GM23338 (cell line): ENCODE measurements at places on chromosomes 7 and 10.

DNA sequence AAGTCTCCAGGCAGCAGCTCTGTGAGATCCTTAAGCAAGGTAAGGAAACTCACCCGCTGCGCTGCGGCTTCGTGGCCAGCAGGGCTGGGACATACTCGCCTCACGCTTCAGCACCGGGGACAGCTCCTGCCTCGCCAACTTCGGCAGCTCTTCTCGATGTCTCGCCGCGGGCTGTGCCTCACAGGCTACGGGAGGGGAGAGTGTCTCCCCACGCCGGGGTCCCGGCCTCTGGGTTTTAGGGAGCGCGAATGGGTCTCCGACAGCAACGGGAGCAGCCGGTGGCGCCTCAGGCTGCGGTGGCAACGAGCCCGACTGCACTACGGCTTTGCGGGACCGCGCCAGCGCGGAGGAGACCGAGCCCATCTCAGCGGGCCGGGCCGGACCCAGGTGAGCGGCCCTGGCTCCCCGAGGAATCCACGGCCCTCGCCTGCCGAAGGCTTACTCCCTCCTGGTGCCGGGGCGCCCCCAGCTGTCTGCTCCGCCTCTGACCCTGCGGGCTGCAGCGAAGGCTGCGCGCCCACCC lies 62.4 kb downstream of the LSM5 start:
- DNase-seq: peak; percentile 99

- peak; percentile 9 for DNase-seq
Observed at GRCh38 chr7:131244259-131244852, 83.3 kb upstream of the MKLN1 start.

DNA sequence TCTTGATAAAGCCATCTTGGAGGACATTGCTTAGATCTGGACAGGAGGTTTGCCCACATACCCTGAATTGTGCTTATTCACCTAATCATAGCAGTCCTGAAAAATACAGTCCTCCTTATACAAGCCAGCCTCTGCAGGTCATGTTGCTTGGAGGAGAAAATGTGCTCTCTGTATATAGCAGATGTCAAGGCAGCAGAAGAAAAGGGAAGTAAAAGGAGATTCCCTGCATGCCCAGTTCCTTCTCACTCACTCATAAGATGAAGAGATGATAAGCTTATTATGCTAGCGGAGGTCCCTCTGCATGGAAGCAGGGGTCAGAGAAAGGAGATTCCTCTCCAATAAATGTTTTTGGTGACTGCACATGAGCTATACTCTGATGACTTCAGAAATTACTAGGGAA lies 458.8 kb upstream of the ZMIZ1 start:
- DNase-seq: no peak

GRCh38 chr7:48832303-48832845 lies 92.0 kb upstream of the CDC14C start:
- DNase-seq: no peak

- no peak for DNase-seq
Observed at GRCh38 chr10:85666102-85666501, 700.5 kb downstream of the GRID1 start.

- no peak for DNase-seq
Observed at GRCh38 chr7:85217085-85217484, 30.2 kb upstream of the SEMA3D start.

GRCh38 chr7:50754684-50755083 lies 28.0 kb downstream of the GRB10 start:
- no peak for DNase-seq

GRCh38 chr7:137073571-137074325 lies 205.3 kb downstream of the CHRM2 start:
- DNase-seq: no peak

- no peak for DNase-seq
Observed at GRCh38 chr7:12294701-12295100, 83.6 kb downstream of the TMEM106B start.

DNA sequence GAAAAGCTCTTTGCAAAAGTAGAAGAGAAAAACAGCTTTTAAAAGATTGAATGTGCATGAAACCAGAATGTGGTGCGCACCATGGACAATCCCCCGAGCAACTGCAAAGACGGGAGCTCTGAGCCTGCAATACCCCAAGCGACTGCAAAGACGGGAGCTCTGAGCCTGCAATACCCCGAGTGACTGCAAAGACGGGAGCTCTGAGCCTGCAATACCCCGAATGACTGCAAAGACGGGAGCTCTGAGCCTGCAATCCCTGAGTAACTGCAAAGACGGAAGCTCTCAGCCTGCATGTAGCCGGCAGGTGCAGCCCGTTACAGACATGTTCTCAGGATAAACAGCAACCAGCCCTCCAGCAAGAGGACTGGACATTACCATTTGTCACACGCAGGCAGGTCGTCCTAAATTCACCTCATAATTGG lies 6.2 kb downstream of the ZNF775 start:
- no peak for DNase-seq

DNA sequence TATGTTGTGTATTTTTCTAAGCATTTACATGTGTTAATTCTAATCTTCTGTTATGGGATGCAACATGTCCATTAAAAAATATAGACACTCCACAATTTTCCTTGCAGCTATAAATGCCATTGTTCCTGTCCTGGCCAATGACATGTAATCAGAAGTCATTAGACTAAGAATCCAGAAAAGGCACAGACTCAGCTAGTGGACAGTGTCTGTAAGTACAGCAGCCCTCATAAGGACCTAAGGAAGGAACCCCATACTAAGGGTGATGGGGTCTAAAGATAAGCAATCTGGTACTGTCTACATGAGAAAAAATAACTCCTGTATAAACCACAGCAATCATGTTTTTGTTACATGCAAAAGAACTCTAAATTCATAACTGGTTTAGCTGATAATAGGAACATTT lies 115.9 kb downstream of the GPR85 start:
- DNase-seq: no peak

GRCh38 chr7:45447296-45447695 lies 126.9 kb upstream of the ADCY1 start:
- no peak for DNase-seq

DNA sequence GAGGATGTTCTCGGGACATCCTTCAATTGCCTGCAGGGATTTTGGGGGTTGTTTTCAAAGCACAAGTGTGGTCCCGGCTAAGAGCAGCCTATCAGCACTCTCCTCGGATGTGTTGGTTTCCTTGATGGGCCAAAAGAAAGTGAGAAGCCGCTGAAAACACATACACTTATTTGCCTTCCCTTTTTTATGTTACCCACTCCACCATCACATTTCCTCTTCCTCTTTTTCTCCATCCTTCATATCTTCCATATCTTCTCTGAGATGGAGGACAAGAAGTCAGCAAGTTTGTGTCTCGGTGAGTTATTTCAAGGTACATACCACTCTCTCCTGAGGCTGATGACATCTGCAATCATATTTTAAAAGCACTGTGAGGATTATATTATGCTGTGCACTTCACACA lies 64.0 kb downstream of the ZNF33B start:
- DNase-seq: no peak

DNA sequence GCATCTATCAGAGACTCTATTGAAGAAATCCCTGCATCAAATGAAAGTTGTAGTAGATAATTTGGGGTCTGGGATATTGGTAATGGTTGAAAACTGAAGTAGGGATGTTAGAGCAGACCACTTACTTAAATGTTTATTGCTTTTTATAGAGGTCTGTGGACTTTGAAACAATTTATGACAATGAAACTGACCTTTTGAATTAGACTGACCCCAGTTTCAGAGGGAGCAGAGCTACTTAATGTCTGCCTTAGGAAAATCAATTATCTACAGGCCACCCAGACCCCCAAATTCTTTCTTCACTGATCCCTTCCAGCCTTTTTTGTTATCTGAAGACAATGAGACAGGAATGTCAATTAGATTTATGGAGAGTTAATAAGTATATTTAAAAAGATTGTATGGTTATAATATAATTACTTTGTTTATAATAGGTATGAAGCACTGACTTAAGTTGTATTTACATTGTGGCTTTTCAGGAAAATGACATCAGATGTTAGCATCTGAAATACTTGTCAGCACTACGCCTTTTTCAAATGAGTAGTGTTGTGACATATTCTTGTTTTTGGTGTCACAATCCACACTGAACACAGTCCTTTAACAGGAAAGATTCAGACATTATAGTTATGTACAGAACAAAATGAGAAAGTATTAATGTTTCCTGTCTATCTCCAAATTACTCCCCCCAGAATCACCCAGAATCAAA lies 13.9 kb downstream of the MGAM2 start:
- DNase-seq: no peak

GRCh38 chr10:88129013-88129412 lies 265.6 kb downstream of the PTEN start:
- no peak for DNase-seq

DNA sequence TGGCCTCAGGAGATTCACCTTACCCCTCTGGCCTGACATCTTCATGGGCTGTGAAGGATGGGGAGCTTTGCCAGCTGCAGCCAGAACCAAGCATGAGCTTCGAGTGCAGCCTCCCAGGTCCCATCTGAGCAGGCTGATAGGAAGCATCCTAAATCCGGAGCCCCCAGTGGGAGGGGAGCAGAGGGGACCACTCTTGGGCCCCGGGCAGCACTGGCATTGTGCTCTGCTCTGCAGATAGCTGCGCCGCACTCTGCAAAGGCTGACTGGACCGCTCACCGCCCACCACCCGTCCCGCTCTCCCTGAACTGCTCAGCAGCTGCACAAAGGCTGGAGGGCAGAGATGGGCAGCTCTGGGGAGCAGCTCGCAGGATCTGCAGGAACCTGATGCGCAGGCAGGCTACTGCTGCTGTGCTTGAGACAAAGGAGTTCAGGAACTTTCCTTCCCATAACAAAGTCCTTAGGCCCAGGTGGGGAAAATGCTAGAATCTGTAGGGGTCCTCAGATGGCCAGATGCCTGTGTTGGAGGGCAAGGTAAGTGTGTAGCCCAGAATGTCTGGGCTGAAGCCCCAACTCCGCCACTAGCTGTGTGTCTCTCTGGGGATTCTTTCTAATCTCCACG lies 51.8 kb downstream of the ARHGAP22 start:
- DNase-seq: no peak

- peak; percentile 8 for DNase-seq
Observed at GRCh38 chr10:36362257-36362656, 720.2 kb upstream of the FZD8 start.

DNA sequence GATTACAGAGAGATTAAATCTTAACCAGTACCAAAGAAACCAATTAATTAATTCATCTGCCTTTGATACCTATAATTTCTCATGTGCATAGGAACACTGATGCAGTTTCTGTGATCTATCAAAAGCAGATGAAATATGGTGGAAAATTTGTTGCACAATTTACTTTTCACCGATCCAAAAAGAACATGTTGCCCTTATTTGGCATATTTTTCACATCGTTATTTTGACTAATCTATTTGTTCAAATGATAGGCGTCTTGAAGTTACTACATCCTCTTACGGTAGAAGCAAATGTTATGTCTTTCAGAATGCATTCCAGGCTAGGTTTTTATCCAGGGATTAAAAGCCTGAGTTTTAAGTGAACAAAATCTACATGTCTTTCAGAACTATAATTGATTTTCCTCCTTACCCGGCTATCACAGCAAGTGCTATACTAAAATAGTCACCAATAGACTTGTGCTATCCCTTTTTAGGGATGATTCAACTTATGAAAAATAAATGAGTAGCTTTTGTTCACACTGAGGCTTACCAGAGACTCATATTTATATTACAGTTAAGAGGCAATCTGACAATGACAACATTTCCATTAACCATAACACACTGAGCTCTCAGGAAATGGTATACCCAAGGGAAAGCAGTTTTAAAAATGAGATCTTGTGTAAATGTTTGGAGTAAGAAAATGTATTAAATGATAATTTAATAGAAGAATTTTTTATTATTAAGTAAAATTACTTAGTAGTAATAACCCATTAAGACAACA lies 16.8 kb upstream of the TES start:
- no peak for DNase-seq

GRCh38 chr7:115060095-115060870 lies 138.4 kb downstream of the MDFIC start:
- DNase-seq: no peak

DNA sequence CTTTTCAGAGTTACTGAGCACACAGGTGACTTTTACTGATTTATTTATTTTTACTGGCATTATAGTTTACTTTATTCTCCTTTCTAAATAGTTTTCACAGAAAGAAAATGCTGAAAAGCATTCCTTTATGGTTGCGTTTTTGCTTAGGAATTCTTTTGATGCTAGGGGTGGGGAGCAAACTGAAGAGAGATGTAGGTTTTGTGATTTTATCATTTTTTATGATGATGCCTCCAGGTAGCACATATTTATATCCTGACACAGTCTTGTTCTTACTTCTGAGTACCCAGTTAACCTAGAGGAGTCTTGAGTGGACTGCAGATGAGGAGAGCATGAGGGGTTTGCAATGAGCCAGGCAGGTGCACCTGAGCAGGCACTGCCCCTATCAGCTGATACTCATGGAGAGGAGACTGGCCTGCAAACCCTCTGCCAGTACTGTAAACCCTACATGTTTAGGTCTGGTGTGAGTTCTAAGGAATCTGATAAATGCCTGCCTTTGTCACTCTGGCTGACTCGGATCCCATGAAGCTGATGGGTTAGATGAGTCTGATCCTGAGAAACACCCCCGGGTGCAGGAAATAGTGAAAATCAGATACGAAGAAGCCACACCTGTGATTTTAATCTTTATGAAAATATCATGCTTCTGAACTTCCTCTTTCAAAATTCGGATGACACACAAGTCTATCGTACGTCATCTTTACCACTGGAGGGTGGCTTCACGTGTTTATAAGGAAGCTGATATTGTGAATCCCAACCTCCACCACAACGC lies 302.9 kb downstream of the WDR37 start:
- no peak for DNase-seq

DNA sequence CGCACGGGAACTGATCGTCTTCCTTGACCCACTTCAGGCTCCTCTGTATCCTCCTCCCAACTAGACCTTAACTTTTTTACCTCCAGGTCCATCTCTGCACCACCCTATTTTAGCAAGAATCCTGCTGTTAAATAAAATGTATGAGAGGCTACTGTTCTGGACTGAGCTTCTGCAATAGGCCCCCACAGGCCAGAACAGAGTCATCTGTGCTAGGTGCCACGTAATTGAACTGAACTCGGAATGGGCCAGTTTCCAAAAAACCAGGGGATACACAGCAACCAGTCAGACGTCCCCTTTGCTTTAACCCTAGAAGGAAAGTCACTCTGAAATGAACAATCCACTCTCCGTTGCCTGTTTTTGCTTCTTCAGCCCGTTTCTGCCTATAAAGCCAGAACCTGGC lies 71.3 kb downstream of the CHST15 start:
- DNase-seq: no peak
